Gastroesophageal sphincter (tissue), 4 donors: ENCODE measurements at places on chromosomes 2 and 18.

DNA sequence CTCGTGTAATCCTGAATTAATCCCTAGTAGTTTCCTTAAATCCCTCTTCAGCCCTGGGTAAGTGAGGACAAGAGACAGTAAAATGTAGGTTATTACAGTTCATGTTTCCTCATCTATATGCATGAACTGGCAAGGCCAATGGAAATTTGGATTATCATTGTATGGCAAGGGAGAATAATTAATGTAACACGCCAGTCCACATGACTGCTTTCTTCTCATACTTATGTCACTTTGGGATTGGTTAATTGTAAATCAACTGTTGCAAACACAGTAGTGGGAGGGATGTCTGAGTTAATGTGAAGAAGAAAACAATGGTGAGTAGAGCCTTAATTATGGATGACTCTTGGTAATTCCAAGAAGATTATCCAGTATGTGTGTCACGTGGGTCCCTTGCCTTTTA, 1.7 kb upstream of the SERPINB7 start:
- ATAC-seq = no peak

DNA sequence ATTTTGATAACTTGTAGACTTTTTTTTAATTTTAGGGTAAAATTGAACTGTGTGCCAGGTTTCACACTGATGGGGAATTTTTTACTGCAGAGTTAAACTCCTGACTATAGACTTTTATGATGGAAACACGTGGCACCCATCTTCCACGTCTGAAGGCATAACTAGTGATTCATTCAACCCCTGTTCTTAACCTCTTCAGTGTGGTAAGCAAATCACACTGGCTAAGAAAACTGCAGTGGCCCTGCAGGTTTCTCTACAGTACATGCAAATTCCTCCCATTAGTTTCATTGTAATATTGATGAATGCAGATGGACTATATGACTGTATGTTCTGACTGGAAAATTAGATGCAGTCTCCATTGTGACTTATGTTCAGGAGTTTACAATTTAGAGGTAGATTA, 47.2 kb downstream of the SMAD4 start:
- ATAC-seq = no peak

- no peak for ATAC-seq
Observed at GRCh38 chr2:211611061-211611518, 927.5 kb downstream of the ERBB4 start.

DNA sequence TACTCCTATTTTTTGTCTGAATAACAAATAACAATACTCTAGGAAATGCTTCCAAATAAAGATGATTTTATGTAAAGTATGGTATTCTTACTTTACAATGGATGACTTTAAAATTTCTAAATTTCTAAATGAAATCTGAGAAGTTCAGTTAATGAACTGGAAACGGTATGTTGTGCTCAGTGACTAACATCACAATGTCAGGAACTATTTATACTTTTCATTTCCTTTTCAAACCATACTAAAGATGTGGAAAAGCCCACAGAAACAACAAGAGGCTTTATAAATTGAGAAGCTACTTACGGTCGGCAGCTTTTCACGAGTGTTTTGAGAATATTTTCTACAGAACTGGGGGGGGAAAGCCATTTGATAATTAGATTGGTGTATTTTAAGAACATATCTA, 31.1 kb downstream of the PSME4 start:
- ATAC-seq = no peak

- ATAC-seq = no peak
Observed at GRCh38 chr2:158266111-158266510, 164.4 kb downstream of the UPP2 start.

- ATAC-seq = no peak
Observed at GRCh38 chr2:235575904-235576303, 82.1 kb downstream of the AGAP1 start.

DNA sequence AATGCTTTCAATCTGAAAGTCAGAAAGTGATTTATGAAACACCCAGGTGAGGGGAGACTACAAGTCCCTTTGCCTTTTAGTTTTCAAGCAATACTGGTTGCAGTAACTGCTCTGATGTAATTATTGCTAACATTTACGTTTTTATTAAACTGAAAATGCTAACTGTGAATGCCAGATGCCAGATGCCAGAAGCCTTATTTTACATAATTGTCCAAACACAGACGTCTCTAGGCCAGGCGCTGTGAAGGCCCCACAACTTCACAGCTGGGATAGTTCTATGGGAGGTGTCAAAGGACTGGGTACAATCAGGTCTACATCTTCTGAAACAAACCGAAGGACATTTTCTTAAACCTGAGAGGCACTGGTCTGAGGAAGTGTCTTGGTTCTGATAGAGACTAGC, 27.5 kb upstream of the MSGN1 start:
- no peak for ATAC-seq

DNA sequence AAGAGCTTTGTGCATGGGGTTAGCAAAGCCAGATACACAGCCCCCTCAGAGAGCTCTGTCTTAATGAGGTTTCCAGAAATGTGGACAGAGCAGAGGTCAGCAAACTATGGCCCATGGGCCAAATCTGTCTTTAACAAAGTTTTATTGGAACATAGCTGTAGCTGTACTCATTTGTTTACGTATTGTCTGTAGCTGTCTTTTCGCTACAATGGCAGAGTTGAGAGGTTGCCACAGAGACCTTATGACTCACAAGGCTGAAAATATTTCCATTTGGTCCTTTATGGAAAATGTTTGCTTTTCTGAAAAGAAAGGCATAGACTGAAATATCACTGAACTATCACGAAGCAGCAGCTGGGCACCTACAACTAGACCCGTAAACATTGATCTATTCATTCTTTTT, 841.8 kb downstream of the SLC4A3 start:
- ATAC-seq = no peak

DNA sequence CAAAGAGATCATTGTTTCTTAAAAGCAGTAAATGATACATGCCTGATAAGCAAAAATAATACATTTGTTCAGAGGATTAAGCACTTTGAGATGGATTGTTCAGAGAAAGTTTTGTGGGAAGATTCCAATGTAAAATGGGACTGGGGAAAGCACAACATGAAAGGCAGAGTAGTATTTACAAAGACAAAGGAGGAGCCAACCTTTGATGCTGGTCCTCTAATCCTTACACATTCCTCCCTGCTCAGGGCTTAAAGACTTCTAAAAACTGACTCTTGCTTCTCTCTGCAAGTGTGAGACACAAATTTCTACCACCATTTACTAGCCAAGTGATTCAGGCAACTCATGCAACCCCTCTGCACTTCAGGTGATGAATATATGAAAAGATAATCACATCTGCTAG, 47.2 kb upstream of the REG3G start:
- ATAC-seq = no peak

GRCh38 chr2:218691234-218691633, 19.3 kb downstream of the STK36 start:
- no peak for ATAC-seq

GRCh38 chr2:109126501-109126860, 2.5 kb upstream of the SH3RF3 start:
- no peak for ATAC-seq

DNA sequence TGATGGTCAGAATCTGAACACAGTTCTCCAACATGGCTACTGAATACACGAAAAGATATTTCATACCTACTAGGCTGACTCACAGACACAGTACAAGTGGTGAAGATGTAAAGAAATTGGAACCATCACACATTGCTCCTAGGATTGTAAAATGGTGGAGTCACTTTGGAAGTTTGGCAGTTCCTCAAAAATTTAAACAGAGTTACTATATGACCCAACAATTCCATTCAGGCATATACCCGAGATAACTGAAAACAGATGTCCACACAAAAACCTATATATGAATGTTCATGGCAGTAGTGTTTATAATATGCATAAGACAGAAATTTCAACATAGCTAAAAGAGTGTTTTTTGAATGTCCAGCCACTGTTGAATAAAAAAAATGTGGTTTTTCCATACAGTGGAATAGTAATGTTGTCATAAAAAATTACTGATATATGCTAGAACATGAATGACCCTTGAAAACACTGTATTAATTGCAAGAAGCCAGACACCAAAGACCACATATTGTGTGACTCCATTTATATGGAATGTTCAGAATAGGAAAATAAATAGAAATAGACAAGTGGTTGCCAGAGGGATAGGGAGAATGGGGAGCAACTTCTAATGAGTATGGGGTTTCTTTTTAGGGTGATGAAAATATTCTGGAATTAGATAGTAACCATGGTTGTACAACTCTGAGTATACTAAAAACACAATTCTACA, 10.1 kb downstream of the RMP24 start:
- no peak for ATAC-seq

GRCh38 chr2:42046819-42047487, 868 bp upstream of the PKDCC start:
- ATAC-seq = no peak

- no peak for ATAC-seq
Observed at GRCh38 chr2:47487498-47487875, 84.5 kb downstream of the MSH2 start.

DNA sequence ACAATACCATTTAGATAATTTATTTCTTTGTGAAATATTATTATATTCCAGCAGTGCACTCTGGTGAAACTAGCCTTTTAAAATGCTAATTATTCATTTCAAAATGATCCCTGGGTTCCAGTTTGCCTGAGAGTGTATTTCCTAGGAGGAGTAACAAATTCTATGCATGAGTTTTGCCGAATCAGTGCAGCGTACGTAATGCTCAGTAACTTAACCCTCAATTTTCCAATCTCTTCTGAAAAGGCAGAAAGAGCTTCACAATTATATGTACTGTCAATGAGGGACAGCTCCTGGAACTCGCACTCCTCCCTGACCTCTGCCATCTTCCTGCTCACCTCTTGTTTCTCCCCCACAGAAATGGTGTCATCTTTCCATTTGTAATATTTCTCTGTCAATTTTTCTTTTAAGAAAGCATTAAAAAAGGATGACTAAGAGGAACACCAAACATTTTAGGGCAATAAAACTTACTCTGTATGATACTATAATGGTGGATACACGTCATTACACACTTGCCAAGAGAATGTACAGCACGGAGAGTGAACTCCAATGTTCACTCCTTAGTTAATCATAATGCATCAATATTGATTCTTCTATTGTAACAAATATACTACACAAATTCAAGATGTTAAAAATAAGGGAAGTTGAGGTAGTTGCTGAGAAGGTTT, 25.7 kb upstream of the XIRP2 start:
- no peak for ATAC-seq

- ATAC-seq = no peak
Observed at GRCh38 chr2:48753228-48753627, 2.3 kb downstream of the LHCGR start.

DNA sequence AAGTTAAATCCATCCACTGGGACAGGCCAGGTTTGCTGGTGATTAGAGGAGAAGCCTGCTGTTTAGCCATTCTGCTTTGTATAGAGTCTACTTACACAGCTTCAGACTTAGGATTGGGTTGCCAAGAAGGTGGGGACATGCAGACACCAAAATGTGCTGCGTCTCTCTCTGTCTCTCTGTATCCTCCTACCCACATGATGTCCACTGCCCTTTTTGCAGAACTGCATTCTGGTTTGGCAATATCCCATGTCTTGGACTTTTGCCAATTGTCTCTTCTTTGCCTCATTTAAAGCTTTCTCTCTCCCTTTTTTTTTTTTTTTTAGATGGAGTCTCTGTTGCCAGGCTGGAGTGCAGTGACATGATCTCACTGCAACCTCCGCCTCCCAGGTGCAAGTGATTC, 261.1 kb upstream of the FN1 start:
- no peak for ATAC-seq

DNA sequence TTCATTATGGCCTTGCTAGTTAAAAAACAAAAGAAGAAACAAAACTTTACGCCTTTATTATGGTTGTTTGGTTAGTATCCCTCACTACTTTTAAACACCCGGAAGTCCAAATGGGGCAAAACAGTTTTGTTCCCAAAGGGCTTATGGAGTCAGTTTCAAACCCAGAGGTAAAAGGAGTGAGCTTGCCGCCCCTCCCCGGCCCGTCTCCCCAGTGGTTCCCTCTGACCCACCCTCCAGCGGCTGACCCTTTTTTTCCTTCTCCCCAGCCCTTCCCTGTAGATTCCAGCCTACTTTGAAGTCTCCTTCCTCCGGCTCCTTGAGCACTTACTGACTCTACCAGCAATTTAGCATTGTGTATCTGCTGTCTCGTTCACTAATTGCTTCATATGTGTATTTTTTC, 209.2 kb downstream of the ICOS start:
- peak; percentile 27 for ATAC-seq

DNA sequence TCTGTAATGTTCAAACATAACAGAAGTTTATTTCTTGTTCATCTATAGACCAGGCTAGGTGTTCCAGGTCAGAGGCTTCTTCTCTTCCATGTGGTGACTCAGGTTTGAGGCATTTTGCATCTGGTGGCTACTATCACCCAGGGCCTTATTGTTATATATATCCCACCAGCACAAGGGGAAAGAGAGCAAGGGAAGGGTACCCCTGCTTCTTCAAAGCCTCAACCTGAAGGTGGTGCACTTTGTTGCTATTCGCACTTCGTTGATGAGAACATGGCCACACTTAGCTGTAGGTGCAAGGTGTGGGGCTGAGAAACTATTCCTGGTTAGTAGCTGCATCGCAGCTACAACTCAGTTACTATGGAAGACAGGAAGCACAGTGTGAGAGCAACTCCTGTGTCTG, 27.4 kb upstream of the SLC3A1 start:
- no peak for ATAC-seq

GRCh38 chr2:131035826-131036231, 57.4 kb downstream of the FAM168B start:
- ATAC-seq = no peak
